ENCODE measurements at places on chromosomes 5 and 9.

GRCh38 chr5:139061274-139061673, 136.9 kb downstream of the SIL1 start:
- DNase-seq, result peak; percentile 92

DNA sequence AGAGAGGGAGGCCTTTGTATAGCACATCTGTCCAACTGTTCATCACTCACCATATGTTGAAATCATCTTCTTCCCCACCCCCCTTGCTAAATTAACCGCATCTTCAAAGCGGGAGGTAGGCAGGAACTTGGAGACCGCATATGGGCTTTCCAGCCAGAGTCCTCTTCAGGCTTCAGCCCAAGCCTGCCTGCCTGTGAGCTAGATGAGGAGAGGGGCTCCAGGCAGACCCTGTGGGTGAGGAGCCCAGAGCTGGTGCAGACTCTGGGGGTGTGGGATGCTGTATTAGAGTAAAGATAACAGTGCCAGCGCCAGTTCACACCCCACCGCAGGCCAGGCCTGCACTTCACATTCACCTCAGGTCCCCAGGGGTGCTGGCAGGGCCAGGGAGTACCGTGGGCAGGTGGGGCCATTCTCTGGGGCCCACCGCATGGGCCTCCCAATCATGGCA, 16.2 kb downstream of the PRRC2B start:
- DNase-seq, result peak; percentile 62

DNA sequence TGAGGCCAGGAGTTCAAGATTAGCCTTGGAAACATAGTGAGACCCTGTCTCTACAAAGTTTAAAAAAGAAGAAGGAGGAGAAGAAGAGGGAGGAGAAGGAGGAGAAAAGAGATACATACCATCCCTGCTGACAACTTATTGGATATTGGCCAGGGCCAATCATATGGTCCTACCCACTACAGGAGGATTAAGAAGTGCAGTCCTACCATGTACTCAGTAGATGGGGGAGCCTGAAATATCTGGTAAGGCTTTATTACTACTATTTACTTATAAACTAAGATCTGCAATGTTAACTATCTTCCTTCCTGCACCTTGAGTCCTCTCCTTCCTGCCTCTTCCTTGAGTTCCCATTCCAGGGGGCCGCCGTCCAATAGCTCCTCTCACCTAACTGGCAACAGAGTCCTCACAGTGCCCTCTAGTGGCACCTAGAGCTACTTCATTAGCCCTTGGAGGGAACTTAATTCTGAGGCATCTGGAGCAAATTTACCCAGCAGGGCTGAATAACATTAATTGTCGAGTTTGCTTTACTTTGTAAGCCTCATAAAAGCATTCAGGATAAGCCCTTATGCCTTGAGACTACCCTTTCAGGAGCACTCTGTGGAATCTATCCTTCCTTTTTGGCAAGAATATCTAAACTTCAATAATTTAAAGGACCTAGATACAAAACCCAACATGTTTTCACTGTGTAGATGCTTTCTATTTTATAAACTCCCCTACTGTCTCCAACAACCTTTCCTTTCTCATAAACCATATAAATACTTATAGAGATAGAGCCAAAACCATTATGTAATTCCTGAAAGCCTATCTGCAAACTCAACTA, 39.1 kb upstream of the RANBP6 start:
- DNase-seq, result peak; percentile 71

- no peak for DNase-seq
Measured at GRCh38 chr5:1013238-1013947, 4.8 kb downstream of the NKD2 start.

GRCh38 chr5:95241161-95241560, 43.7 kb downstream of the MCTP1 start:
- no peak for DNase-seq

DNA sequence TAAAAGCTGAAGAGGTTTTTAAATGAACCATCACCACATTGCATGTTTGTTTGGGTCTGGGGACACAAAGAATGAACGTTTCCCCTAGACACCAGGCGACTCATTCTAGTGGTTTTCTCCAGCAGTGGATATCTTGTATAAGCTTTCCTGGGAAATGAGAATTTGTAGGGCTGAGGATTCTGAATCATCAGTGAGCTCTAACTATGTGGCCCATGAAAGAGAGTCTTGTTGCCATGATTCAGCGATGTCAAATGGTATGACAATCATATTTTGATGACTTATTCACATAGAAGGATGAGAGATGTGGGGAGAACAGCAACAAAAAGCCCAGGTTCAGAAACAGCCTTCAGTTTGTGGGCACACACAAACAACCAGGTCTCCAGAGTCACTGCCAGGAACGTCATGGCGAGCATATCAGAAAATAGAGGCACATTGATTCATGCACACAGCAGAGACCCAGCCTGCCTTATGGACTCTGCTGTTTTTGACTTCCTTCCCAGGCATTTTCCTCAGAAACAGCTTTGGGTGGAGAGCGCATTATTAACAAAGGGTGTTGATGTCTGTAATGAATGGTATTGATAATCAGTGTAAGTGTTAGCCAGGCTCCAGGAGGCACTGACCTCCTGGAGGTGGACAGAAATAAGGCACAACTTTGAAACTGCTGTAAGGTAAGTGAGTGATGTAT, 13.3 kb downstream of the ZNF474 start:
- peak; percentile 95 for DNase-seq

DNA sequence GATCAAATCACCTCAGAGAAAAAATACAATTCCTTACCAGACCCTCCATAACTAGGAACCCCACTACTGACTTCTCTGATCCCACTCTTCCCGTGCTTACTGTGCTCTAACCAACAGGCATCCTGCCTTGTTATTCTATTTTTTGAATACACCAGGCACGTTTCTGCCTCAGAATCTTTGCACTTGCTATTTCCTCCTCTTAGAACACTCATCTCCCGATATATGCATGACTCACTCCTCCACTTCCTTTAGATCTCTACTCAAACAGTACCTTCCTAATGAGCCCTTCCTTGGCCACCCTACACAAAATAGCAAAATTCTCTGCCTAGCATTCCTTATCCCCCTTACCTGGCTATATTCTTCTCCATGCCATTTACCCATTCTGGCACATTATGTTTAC, 43.9 kb downstream of the MAPKAP1 start:
- DNase-seq, result peak; percentile 30

DNA sequence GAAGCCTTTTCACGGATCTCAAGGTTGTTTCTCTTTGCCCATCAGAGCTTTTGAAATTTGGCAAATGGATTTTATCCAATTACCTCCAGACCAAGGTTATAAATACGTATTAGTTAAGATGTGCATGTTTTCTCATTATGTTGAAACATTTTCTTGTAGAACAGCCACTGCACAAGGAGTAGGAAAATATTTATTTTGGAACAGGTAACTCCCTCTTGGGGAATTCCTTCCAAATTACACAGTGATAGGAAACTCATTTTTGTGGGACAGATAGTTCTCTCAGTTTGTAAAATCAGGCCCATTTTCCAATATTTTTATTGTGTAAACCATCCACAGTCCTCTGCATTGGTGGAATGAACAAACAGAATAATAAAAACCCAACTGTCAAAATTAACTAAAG, 23.0 kb downstream of the TMEM232 start:
- DNase-seq, result no peak

DNA sequence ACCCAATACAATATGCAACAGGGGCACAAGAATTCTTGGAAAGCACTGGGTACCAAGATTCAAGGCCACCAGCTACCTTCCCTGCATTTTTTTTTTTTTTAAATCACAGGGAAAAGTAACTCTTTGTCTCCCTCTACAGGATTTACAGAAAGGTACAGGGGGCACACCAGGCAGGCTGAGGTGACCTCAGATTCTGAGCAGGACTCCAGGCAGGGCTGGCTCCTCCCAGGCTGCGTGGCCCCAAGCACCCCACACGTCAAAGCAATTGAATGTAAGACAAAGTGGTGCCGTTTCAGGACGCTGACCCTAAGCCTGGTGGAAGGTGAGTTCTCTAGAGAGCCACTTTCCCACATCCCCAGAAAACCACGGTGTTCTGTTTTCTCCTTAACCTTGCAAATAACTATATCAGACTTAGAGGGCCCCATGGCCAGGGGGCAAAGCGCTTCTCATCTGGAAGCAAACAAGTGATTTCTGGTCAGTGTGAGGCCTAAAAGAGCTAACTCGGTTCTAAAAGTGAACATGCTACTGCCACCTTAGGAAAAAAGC, 222.6 kb downstream of the ROR2 start:
- DNase-seq, result peak; percentile 54

GRCh38 chr9:211036-211435, 3.6 kb upstream of the DOCK8 start:
- no peak for DNase-seq

- peak; percentile 53 for DNase-seq
Measured at GRCh38 chr9:85224301-85224700, 517.5 kb downstream of the AGTPBP1 start.

- DNase-seq, result no peak
Measured at GRCh38 chr9:20808002-20808401, 123.9 kb downstream of the FOCAD start.

DNA sequence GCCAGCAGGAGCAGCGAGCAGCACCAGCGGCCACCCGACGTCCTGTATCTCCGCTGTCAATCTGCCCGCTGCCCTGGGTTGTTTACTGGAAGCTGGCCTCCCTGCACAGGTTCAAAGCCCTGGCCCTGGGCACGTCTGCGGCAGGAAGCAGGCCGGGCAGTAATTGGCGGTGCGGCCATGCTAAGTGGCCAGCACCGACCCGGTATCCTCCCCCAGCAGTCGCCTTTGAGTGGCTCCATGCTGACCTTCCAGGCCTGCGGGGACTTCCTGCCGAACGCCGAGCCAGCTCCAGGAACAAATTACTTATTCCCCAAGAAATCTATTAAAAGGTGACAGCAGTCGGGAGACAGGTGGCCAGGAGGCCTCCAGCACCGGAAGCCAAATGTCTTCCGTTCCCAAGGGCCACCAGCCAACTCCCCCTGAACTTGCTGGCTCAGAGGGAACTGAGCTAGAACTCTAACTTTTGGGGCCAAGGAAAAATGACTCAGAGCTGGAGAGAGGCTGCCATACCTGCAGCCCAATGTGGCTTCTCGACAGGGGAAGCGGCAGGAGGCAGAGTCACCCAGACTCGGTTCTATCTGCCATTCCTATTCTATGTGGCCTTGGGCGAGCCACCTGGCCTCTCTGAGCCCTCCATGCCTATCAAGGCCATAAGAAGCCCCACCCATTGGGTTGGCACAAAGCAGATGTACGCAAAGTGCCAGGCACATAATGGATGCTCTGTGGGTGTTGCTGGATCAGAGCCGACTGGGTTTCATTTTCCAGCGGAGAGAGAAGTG, 13.7 kb upstream of the PSMB7 start:
- DNase-seq, result no peak

DNA sequence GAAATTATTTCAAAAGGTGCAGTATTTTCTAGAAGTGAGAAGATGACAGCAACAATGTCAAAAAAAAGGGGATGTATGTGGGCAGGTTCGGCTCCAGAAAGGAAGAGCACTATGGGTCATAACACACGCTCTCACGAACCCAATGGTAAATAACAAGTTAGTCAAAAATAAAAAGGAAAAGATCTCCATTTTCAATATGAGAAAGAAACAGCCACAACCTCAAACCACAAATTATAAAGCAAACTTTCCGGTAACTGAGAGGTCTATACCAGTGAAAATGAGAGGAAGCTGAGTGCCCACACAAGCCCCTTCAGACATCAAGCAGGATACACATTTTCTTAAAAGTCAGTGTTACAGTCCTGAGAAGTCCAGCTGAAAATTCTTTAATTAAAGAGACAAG, 398.5 kb upstream of the RPS23 start:
- no peak for DNase-seq

DNA sequence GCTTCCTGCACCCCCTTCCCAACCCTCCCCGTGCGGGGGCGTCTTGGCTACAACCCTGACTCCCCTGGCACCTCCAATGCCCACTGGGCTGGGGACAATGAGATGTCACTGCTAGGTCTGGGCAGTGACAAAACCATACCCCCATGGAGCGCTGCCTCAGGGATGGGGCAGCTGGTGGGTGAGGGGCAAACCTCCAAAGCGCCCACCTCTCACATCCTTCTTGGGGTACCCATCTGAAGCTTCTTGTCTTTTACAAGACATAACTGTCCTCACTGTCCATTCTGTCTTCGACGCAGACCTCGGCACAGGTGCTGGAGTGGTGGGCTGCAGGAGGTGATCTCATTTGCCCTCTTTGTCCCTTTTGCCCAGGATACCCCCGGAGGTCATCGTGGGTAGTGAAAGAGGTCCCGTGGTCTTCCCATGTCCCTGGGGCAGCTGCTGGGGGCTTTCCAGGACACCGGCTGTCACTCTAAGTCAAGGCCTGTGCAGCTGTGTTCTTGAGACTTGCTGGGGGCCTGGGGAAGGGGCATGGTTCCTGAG, 27.8 kb upstream of the CSF1R start:
- DNase-seq, result no peak

DNA sequence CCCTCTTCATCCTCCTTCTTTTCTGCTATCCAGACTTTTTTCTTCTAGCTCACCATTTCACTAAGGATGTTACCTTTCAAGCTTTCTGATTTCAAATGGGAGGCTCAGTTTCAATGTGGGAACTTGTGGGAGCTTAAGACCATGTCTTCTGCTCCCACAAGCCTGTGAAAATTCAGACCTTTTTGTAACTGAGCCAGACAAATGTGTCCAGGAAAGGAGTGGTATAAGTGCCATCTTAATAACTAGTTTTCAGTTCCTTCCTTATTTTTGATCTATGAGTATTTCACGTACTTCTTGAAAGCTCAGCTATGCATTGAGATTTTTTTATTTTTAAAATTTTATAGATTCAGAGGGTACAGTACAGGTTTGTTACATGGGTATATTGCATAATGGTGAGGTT, 4.6 kb upstream of the ERCC6L2 start:
- DNase-seq, result no peak

- peak; percentile 12 for DNase-seq
Measured at GRCh38 chr5:176679365-176680225, 32.3 kb downstream of the TSPAN17 start.

- DNase-seq, result no peak
Measured at GRCh38 chr9:87530716-87531115, 33.0 kb downstream of the DAPK1 start.

- DNase-seq, result no peak
Measured at GRCh38 chr5:158451993-158452672, 593.2 kb upstream of the CLINT1 start.

DNA sequence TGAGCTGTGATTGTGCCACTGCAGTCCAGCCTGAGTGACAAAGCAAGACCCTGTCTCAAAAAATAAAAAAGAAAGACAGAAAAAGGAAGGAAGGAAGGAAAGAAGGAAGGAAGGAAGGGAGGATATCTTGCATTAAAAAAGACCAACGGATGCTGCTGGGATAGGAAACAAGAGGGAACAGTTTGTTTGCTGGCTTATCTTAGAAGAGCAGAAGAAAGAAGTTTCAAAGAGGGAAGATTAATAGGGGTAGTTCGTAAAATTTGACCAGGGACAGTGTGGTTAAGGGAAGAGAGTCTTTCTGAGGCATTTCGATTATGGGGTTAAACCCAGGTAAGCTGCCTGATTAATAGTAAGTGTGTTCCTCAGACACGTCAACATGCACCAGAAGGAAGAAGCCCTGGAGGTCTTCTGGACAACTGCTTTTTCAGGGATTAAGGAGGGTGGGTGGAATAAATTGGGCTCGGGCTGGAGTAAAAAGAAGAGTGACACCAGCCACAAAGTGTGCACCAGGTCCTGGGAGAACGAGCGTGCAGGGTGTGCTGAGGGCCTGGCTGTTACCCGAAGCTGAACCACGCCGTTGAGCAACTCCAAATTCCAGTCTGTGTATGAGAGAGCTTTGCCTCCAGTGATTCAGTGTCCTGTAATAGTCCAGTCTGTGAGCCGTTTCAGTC, 24.8 kb downstream of the FYB1 start:
- peak; percentile 54 for DNase-seq

- no peak for DNase-seq
Measured at GRCh38 chr5:142353071-142353472, 28.3 kb upstream of the SPRY4 start.

GRCh38 chr5:33242277-33242676, 198.5 kb upstream of the TARS1 start:
- no peak for DNase-seq

GRCh38 chr9:72363908-72364678, 915 bp downstream of the ZFAND5 start:
- DNase-seq, result peak; percentile 60

All from fibroblast of skin of scalp (primary cell).